CD4-positive, alpha-beta T cell treated with Interleukin-17A for 4 hours (primary cell): ENCODE measurements at places on chromosomes 6 and 20.

DNA sequence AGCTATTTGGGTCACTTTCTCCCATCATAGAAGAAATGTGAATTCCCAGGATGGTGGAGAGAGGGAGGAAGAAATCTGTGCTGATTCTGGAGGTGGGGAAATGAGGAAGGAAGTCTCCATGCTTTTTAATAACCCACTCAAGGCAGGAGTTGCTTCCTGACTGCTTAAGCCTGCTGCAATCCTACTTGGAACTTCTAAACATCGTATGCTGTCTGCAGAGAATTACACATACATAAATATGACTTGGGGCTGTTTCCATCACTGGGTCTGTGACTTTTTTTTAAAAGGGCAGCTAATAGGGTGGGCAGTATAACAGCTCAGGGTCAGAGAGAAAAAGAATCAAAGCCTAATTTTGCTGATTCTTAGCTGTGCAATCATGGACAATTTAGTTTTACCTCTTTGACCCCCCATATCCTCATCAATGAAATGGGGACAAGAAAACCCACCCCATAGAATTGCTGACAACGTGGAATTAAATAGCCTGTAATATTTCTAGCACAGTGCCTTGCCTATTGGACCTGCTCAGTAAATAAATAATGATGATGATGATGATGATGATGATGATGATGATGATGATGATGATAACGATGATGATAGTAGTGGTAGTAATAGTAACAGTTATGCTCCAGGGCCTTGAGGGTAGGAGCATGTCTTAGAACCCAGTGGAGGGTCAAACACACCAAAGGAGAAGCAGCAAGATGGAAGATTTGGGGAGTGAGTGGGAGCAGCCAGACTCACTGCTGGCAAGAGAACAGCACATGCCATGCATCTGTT lies 166.7 kb upstream of the LRFN2 start:
- DNase-seq, result no peak

GRCh38 chr6:157555455-157556143 lies 174.6 kb downstream of the ZDHHC14 start:
- DNase-seq, result no peak

- no peak for DNase-seq
Observed at GRCh38 chr6:114216789-114217467, 125.9 kb downstream of the HS3ST5 start.

DNA sequence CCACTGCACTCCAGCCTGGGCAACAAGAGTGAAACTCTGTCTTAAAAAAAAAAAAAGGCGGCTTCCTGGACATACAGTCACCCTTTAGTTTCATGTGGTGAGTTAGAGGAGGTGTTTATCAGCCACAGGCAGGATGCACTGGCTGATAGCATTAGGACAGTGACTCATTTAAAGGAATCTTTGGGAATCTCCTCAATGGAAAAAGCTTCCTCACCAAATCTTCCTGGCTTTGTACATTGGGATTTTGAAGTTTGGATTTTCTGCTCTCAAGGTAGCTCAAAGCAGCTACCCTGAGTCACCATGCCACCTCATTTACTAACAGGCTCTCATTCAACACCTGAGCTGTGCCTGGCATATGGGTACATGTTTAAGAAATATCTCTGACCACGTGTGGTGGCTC lies 20.2 kb downstream of the PRPH2 start:
- no peak for DNase-seq

DNA sequence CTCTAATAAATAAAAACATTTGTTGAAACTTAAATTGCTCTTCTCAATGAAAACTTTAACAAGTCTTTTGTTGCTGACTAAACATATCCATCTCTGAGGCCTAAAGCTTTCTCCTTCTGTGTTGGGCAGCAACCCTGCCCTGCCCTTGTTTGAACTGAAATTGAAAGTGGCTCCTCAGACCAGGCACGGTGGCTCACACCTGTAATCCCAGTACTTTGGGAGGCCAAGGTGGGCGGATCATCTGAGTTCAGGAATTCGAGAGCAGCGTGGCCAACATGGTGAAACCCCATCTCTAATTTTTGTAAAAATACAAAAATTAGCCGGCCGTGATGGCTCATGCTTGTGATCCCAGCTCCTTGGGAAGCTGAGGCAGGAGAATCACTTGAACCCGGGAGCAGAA lies 29.2 kb upstream of the GNRH2 start:
- DNase-seq, result no peak

DNA sequence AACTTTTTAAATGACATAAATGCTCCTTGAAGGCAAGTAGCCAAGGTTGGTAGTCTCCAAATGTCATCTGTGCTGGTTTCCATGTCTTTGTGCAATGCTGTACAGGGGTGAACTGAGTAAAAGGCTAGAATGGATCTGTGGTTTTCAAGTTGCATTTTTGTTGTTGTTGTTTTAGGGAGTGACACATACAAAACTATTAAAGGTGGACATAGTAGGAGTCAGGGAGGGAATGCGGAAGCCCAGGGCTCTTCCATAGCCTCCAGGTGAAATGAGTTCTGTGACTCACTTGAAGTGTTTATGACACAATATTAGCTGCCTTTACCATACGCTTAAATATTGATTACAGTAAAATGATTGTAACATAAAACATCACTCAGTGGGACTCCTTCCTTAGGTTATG lies 22.5 kb upstream of the QKI start:
- no peak for DNase-seq

GRCh38 chr6:20669571-20670314 lies 135.5 kb downstream of the CDKAL1 start:
- DNase-seq, result no peak
